ENCODE measurements at places on chromosomes 6 and 20. TPM values are rescaled to one million over a fixed set of nuclear protein-coding genes. Genes with fewer than 3 reads are reported as not detected.

GRCh38 chr6:157975456-157975855 is 6.2 kb upstream of the SYNJ2 start:
- DNase-seq: no peak

- peak; percentile 52 for DNase-seq
Measured at GRCh38 chr6:44056392-44057237, 70.6 kb downstream of the MRPL14 start.

Gene PLEKHG1
- total RNA-seq: 52.2 TPM

GRCh38 chr20:15740046-15740775 is 833.0 kb downstream of the KIF16B start:
- DNase-seq: no peak

- DNase-seq: no peak
Measured at GRCh38 chr6:106381881-106382280, 21.4 kb downstream of the CRYBG1 start.

- DNase-seq: peak; percentile 59
Measured at GRCh38 chr20:45341939-45342854, 6.0 kb downstream of the SDC4 start.

DNA sequence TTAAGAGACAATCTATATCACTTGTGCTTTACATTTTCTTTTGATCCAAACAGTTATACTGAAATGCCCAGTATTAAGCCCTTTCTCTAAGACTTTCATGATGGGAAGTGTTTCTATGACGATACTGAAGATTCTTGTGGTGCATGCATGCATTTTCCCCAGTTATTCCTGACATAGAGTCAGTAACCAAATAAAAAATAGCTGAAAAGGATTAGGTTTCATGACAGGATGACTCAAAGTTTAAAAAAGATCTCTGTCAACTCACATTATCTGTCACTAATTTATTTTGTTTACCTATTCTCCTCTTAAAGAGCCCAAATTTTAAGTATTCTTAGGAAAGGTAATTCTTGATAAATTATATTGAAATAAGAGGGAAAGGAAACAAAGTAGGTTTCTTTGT is 98.4 kb downstream of the SESN1 start:
- DNase-seq: no peak

Gene CYP39A1
- total RNA-seq: 8.3 TPM

GRCh38 chr20:50339466-50339901 is 148.9 kb downstream of the CEBPB start:
- no peak for DNase-seq

DNA sequence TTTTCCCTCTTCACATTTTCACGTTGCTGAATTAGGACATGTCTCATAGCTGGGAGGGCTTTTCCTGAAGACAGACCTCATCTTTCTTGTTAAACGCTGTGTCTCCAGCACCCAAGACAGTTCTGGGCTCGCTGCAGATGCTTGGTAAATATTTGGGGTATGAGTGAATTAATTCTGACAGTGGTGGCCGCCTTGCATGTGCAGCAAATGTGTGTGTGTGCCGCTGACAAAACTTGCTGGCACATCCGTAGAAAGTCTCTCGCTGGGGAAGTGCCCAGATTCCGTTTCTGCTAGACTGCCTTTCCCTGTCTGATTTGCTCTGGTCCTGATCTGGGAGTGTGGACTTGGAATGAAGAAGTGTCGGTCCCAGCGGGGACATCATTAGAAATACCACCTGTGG is 48.2 kb upstream of the ZNFX1 start:
- no peak for DNase-seq

DNA sequence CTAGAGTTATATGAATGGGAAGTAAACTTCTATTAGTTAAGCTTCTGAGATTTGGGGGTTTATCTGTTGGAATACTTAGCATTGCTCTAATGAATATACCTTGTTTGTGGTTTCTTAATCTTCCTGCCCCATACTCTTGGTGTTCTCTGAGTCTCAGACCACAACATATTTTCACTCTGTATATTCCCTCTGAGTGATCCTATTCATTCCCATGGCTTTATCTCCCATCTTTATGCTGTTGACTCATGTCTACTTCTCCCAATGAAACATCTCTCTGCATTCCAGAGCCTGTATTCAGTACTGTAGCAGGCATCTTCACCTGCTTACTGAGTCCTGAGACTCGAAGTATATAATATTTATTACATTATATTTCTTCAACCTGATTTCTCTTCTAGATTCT is 283.7 kb upstream of the MAP3K7 start:
- no peak for DNase-seq

- no peak for DNase-seq
Measured at GRCh38 chr20:13857304-13857703, 72.5 kb downstream of the NDUFAF5 start.

DNA sequence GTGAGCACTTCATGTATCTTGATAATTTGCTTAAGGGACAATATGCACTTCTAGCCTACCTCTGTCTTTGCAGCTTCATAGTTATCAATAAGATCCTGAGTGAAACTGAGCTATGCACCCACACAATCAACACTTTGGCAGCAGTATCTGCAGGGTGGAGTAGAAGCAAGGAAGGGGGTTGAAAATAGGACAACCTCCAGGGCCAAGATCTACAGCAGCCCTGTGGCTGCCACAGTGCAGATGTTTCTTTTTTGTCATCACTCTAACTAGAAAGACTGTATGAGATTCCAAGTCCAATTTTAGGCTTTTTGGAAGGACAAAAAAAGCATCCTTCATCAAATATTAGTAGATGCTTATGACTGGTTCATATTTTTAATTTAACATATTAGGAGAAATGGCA is 336.1 kb upstream of the CITED2 start:
- no peak for DNase-seq

DNA sequence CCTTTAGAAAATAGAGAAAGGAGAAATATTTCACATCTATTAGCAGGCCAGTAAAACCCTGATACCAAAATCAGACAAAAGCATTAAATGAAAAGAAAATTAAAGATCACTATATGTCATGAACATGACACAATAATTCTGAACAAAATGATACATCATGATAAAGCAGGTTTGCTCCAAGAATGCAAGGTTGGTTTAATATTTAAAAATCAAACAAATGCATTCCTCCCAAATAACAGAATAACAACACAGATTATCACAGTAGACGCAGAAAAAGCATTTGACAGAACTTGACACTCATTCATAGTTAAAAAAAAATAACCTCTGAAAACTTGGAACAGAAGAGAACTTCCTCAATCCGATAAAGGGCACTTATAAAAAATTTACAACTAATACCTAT is 22.9 kb upstream of the ARMC2 start:
- DNase-seq: no peak

GRCh38 chr6:108464418-108465097 is 96.2 kb upstream of the FOXO3 start:
- DNase-seq: no peak

- no peak for DNase-seq
Measured at GRCh38 chr6:157187182-157188083, 135.9 kb downstream of the TMEM242 start.

DNA sequence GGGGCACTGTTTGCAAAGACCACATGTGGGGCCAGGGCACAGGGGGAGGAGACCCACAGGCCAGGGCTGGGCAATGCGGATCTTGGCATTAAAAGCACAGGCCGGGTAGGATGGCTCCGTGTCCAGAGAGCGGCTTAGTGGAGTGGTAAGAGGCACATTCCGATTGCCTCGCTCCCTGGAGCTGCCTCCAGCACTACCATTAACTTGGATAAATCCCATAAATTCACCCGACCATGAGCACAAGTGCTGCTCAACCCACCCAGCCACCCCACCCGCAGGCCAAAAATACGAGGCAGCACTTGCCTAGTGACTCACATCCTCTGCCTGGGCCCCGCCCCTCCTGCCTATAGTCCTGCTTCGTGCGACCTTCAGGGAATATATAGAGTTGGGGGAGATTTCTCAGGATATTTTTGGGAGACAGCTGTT is 67.5 kb upstream of the QKI start:
- no peak for DNase-seq

Gene LPA
- 2.5 TPM for total RNA-seq

DNA sequence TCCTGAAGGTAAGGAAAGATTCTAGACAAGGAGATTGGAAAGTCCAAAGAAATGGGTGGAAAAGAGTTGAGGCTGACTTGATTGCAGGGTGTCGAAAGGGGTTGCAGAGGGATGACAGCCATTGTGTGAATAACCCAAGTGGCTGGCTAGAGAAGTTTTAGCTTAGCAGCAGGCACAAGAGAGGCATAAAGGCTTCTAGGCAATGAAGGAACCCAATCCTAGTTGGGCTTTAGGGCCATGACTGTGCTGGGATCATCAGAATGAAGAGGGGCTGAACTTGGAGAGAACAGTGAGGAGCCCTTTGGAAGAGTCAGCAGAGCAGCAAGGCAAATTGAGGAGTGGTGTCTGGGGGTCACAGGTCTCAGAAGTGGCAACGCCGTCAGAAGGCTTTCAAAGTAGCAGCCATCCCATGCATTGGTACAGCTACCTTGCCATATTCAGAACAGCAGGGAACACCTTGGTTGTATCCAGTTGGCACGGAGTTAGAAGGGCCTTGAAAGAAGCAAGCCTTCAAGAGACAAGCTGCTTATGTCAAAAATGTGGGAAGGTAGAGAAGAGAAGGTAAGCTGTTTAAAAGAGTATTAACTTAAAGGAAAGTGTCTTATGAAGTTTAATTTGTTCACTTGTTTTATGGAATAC is 146.4 kb downstream of the ADGRG6 start:
- no peak for DNase-seq

DNA sequence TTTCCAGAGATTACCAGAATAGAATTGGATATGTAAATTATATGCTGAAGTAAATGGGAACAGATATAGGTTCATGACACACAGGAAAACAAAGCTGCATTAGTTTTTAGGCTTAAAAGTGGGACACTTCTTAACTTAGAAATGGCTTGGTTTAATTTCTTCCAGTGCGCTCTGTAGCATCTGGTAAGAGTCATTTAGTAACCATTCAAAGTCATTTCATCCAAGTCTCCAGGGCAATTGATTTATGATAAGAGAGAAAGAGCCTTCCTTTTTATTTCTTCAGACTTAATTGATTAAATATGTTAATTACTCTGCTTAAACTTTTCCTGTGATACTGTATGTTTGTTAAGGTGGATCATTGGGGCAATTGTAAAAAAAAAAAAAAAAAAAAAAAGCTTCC is 368.0 kb downstream of the DOK5 start:
- DNase-seq: no peak

Gene OTOR
- total RNA-seq: not detected

Gene SIRPB2
- total RNA-seq: not detected

Gene BPIFB4
- total RNA-seq: not detected

DNA sequence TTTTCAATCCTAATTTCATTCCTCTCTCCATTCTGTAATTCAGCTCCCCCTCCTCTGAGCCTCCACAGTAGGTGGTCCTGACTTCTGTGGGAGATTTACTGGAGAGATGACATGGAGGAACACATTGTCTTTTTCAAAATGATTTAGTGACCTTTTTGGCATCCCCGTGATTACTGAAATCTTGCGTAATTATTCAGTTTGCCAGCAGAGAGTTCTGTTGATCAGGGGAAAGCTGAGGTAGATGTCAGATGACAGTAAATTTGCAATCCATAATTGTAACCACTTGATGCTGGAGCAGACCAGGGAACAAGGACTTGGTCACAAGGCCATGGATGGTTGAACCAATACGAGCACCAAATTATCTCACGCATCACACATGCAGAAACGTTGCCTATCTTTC is 302.2 kb downstream of the TSHZ2 start:
- no peak for DNase-seq

GRCh38 chr6:24439858-24440539 is 37.3 kb downstream of the MRS2 start:
- no peak for DNase-seq

GRCh38 chr20:42158272-42158671 is 540.1 kb upstream of the CHD6 start:
- no peak for DNase-seq

Gene SUMO4
- total RNA-seq: 8.2 TPM

DNA sequence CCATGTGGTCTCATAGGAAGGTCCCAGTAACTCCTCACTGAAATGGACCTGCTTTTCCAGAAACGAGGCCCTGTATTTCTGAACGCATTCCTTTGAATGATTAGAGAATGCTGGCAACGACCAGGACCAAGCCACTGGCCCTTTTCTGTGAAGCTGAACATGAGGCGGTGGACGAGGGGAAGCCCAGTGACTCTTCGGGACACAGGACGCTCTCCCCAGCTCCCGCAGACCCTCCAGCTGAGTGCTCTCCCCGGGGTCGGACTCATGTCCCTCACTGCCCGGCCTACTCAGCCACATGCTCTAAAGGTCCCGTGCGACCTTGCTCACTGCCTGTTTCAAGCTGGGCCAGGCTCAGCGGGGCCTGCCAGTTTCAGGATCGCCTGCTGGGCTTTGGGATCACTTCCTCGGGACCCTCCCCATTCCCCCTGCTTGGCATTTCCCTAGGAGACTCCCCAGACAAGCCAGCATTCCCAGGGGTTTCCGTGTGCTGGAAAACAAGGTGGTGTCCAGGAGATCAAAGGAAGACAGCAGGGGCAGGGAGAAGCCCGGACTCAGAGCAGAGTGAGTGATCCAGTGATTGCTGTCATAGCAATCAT is 2.6 kb upstream of the CST9 start:
- DNase-seq: no peak

Gene OPRL1
- total RNA-seq: not detected

Gene FRMD1
- total RNA-seq: 1.7 TPM

Gene PPP1R16B
- total RNA-seq: 3.2 TPM

DNA sequence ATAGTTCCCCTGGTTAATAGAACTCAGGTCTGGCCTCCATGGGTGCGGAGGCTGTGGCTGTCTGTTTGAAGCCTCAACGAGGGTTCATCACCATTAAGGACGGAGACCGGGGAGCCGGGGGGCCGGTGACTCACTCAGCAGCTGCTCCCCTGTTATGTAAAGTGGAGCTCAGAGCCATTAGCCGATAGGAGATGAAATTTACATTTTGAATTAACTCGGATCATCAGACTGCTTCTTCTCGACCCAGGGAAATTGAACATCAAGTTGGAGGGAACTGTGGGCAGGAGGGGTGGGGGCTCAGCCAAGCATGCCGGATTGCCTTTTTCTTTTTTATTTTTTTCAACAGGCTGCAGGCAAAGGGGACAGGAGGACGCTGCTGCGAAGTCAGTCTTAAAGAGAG is 12.3 kb downstream of the PCK1 start:
- DNase-seq: no peak

Gene LY6G5B
- 21.1 TPM for total RNA-seq

DNA sequence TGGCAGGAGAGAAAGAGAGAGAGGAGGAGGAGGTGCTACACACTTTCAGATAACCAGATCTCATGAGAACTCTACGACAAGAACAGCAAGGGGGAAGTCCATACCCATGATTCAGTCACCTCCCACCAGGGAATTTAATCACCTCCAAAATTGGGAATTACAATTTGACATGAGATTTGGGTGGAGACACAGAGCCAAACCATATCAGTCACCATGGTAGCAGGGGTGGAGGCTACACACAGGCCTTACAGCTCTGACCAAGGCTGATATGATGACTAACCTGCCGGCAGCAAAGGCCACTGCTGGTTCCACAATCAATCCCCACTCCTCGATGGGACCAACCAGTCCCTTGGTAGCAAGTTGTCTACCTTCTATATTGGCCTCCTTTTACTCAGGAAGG is 13.6 kb upstream of the RBM24 start:
- no peak for DNase-seq
